Fibroblast of skin of left biceps (primary cell): ENCODE measurements at places on chromosomes 7 and 10.
A peak's percentile ranks its signal among the peaks of the same experiment; 100 is the strongest.

DNA sequence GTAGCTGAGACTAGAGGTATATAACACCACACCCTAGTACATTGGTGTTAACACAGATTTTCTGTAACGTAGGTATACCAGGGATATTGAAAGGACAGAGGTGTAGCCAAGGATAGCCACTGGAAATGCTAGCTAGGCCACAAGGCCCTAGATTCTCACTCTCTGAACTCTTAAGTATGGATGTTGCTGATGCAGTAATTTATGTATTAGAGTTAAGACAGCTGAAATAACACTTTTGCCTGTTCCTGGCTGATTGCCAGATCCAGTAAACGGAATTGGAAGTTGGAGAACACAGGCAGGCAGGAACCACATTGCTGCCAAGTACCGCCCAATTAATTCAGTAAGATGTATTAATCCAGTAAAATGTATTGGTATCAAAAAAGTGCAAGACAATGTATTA lies 1.8 kb downstream of the CALU start:
- no peak for DNase-seq

GRCh38 chr10:14111208-14111607 lies 219.5 kb downstream of the FRMD4A start:
- DNase-seq, result no peak

DNA sequence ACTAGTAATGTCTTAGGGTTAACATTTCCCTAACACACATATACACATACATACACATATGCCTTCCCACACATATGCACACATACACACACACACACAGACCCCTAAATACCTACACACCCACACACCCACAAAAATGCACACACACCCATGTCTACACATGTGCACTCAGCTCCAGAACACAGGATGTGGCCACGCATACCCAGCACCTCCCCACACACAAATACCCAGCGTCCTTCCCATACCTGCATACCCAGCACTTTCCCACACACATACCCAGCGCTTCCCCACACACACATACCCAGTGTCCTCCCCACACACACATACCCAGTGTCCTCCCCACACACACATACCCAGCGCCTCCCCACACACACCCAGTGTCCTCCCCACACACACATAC lies 534.9 kb downstream of the DNAJB6 start:
- DNase-seq, result no peak

- DNase-seq, result no peak
These were observed 19.1 kb upstream of the VOPP1 start for GRCh38 chr7:55591282-55591931.

DNA sequence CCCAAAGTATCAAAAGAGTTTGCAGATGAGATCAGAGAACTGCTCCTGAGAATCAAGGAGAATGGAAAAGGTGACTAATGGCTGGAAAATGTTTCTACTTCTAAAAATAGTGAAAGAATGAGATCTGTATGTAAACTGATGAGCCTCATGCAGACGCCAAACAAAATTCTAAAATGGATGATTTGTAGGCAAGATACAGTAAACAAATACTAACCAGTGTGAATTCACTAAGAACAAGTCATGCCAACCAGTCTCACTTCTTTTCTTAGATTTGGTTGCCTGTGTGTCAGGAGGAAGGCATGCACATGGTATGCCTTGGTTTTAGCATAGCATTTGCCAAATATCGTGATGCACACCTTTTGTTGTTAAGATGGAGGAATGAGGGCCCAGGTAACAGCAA lies 94.9 kb upstream of the PIK3CG start:
- peak; percentile 71 for DNase-seq

DNA sequence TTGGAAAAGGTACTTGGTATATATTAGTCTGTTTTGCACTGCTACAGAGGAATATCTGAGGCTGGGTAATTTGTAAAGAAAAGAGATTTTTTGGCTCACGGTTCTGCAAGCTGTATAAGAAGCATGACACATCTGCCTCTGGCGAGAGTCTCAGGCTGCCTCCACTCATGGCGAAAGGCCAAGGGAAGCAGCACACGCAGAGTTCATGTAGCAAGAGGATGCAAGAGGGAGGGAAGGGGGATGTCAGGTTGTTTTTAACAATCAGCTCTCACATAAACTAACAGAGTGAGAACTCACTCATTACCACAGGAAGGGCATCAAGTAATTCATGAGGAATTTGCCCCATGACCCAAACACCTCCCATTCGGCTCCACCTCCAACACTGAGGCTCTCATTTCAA lies 484.8 kb upstream of the DPP6 start:
- no peak for DNase-seq

DNA sequence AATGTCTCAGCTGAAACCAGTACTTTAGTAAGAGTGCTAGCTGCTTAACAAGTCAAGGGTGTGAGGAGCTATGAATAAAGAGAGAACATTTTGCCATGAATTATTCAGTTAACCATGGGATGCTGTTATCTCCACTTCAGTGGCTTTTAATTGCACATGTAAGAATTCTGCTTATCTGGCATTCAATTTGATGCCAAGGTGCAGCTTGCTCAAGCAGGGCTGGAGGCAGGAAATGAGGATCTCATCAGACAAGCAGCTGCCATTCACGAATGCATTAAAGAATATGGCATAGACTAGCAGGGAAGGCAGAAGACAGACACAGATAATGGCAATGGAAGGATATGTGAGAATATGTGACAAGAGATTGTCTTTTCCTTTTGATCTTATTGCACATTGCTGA lies 697.8 kb downstream of the NRG3 start:
- no peak for DNase-seq

- no peak for DNase-seq
These were observed 748.5 kb downstream of the DNAJB9 start for GRCh38 chr7:109318136-109318535.

GRCh38 chr7:88540012-88540411 lies 219.5 kb upstream of the ZNF804B start:
- DNase-seq, result no peak

- peak; percentile 9 for DNase-seq
These were observed 580 bp downstream of the MRPS16 start for GRCh38 chr10:73251683-73252444.

DNA sequence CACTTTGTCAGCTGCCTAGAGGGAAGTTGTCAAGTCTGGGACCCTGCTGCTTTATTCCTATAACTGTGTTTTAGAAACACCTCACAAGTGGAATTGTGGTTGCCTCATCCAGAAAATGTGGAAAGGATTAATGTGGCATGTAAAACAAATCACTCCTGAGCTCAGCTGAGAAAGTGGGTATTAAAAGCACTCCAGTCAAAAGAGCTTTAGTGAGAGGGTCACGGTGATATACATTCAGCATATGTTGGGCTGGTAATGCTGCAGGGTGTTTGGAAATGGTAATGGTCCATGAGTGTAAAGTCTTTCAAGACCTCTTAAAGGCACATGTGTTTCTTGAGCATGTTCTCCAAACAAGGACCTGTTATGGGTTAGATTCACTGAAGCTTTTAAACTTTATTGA lies 318.2 kb upstream of the MEOX2 start:
- no peak for DNase-seq

- no peak for DNase-seq
These were observed 72.2 kb downstream of the MTURN start for GRCh38 chr7:30206942-30207341.

DNA sequence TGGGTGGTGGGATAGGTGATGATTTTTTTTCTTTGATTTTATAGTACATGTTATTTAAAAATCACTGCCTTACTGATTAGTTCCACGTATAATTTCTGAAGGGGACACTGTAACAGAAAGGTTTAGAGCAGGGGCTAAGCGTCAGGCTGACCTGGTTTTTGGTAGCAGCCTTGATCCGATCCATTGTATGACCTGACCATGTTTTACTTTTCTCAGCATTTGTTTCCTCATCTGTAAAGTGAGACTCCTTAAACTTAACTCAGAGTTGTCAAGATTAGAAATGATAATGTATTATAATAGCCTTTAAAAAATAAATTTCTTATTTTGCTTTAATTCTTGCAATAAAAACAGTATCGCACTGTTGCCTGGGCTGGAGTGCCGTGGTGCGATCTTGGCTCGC lies 23.6 kb downstream of the INPP5F start:
- no peak for DNase-seq

DNA sequence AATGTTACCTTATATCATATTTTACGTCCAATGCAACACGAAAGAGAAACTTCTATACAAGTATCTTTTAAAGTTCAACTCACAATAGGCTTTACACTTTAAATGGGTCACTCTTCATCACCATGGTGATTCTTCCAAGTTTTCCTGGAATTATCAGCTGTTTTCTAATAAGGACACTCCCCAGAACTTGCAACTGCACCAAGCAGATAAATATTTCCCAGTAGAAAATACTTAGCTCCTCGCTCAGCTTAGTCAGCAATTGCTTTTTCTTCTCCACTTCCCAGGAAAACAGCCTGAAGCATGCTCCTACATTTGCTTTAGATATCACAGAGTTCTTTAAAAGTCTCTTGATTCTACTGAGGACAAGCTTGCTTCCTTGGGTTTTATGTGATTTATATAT lies 25.7 kb upstream of the ADD3 start:
- no peak for DNase-seq

DNA sequence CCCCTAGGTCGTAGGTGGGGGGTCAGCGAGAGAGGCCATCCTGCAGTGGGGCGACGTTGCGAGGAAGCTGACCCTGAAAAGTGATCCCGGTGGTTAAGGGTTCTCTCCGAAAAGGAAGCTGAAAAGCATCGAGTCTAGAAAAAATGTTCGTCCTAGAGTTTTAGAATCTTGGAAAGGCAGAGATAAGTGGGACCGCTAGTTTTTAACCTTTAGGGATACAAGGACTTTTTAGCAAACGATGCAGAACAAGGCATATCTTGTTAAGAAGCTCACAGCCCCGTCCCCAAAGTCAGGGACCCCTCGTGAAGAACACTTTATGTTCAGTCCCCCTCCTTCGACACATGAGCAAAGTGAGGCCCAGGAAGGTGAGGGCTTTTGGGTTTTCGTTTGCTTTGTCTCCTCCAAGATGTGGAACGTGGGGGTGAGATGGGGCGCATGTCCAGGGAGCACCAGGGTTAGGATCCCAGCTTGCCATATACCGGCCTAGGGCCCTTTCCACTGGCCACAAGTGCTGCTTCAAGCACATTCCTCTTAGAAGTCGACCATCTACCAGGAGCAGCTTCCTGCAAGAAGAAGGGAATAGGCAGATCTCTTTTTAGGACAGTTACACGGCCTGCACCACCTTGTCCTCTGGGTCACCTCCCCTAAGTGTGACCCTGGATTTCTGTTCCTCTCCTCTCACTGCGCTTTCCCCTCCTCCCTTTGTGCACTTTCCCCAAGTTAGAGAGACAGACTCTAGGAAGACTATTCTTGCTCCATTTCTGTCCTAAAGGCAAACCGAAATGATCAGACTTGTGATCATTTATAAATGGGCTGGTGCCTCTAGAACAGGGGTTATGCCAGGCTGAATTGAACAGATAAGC lies 969 bp downstream of the SLC35G1 start:
- no peak for DNase-seq

GRCh38 chr7:75772081-75773077 lies at the start of gene CCL26:
Gene CCL26 (minus strand): TSS chr7:75772211. CDS start chr7:75772176, 35 bp downstream.
- DNase-seq, result peak; percentile 87

- DNase-seq, result no peak
These were observed 13.8 kb downstream of the HSPA12A start for GRCh38 chr10:116728526-116729096.

DNA sequence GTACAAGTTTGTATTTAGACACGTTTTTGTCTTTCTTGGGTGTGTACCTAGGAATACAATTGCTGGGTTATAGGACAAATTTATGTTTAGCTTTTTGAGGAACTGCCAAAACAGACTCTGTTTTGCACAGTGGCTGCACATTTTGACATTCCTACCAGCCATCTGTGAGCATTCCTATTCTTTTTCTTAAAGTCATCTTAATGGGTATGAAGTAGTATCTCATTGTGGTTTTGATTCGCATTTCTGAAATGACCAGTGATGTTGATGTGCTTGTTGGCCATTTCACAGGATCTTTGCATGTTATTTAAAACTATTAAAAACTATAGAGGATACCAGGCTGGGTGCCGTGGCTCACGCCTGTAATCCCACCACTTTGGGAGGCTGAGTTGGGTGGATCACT lies 32.6 kb upstream of the IL15RA start:
- DNase-seq, result no peak

DNA sequence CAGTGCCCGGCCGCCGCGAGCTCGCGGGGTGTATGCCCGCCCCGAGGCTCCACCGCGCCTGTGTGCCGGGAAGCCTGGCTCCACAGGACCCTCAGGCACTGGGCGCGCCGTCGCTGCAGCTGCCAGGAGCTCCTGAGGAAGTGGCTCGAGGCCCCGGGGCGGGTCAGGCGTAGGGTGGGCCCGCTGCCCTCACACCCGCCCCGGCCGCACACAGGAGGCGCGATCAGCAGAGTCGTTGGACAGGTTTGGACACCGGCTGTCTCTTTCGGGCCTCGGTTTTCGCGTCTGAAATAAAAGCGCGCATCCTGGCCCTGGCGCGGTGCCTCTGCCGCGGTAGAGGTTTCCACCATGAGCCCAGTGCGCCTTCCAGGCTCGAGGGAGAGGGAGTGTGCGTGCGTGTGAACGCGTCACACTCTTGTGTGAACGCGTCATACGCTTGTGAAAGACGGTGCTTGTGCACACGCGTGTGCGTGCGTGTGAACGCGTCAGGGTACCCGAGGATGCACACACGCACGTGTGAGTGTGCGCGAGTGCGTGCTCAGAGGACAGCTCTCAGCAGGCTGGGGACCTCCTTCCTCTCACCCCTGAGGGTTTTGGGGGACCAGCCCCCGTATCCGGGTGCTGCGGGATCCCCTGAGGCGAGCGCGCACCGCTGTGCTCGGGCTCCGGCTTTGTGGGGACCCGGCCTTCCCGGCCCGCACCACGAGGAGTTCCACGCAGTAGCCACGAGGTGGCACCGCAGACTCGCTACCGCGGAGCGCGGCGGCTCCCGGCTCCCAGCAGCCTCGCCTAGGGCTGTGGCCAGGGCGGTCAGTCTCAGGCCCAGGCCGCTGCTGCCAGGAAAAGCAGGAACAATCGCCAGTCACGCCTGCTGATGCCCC lies 83.8 kb downstream of the BMS1 start:
- DNase-seq, result no peak

- DNase-seq, result no peak
These were observed 42.9 kb downstream of the CCDC186 start for GRCh38 chr10:114131094-114131493.

DNA sequence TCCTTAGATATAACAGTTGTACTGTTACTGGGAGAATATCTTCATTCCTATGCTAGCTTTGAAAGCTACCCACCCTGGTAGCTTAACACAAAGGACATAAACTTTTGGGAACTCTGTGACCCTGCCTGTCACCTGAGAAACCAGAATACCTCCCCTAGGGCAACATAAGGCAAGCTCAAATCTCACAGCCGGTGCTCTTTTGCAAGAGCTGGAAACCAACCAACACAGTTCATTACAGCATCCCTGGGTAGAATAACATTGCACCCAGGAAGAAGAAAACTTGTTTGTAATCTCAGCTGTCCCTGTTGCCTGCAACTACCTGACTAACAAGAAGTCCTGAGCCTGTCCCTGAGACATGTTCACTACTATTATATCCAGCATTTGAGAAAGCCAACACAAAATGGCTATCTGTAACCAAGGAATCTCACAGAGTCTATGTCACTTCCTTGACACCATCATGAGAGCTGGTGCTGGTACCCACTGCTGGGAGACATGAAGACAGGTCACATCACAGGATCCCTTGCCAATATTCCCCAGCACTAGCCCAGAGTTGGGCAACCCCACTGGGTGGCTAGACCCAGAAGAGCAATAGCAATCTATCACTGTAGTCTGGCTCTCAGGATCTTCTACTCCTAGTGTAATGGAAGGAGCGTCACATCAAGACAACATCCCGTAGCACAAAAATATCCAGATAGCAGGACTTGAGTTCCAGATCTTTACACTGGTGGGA lies 31.3 kb downstream of the AKR1C3 start:
- no peak for DNase-seq

GRCh38 chr7:128827248-128827958 lies 2.8 kb upstream of the FLNC start:
- DNase-seq, result no peak

- DNase-seq, result peak; percentile 27
These were observed 168.0 kb upstream of the AHR start for GRCh38 chr7:17130281-17131059.
